ENCODE measurements at places on chromosomes 2 and 18.

GRCh38 chr2:33788044-33788443 is 188.9 kb upstream of the FAM98A start:
- DNase-seq: no peak

GRCh38 chr2:116440104-116440653 is 1374.3 kb upstream of the DDX18 start:
- no peak for DNase-seq

DNA sequence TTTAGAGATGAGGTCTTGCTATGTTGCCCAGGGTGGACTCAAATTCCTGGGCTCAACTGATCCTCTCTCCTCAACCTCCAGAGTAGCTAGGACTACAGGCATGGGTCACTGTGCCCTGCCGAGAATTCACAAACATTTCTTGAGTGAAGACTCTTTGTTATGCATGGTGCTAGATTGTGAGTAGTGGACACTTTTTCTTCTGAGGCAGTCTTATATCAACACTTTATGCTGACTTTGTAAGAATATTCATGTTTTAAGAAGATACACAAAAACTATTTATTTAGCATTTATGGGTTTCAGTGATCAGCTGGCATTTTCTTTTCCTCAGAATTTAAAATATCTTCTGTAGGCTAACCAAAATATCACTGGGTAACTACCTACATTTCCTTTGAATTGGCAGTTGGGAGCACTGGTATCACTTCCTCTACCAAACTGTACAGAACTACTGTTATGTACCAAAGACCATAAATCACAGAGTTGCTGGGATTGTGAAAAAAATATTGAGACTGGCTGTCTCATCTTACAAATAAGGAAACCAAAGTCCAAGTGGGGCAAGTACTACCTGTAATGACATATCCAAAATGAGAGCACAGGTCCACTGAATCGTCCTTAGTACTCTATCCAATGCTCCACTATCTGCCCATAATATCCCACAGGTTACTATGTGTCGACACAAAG is 34.0 kb downstream of the DOCK10 start:
- DNase-seq: no peak

DNA sequence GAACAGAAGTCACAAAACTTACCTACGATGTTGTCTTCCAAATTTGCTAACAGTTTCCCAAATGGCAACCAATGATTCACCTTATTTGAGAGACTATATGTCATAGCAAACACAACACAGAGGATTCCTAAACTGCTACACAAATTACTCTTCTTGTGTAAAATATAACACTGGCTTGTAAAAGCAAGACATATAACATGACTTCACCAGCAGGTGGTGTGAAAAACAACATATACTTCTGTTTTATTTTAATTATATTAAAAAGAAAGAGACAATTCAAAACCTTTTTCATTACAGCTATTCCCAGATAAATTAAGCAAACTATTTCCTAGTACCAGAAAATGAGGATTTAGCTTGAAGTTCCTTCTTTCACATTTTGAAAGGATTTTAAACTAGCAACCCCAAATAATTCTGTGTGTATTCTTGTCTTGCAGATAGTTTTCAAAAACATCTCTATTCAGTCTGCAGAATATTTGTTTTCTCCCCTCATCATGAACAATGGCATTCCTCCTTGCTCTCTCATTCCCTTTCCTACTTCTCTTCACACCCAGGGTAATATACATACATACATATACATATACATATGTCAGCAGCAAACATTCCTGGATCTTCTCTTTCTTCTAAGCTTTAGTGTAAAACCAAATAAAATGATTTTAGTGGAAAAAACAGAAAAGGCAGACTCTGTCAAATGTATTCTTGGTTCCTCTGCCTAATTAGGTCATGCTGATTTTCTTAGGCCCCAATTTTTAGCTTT is 62.1 kb downstream of the SCN3A start:
- DNase-seq: no peak

DNA sequence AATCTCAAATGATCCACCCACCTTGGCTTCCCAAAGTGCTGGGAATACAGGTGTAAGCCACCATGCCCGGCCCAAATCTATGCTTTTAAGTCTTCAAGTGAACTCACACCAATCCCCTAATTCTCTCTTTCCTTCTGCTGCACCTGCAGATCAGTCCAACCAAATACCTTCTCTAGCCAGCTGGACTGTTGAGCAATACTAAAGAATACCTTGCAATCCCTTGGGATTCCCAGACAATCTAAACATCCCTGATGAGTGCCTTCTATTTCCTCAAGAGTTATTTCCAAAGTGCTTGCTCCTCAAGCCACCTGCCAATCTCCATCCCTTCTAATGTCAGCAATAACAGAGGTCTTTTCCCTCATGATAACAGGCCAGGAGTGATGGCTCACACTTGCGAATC is 48.6 kb downstream of the SF3B1 start:
- DNase-seq: no peak

GRCh38 chr2:17719562-17720371 is 33.8 kb downstream of the SMC6 start:
- DNase-seq: no peak

DNA sequence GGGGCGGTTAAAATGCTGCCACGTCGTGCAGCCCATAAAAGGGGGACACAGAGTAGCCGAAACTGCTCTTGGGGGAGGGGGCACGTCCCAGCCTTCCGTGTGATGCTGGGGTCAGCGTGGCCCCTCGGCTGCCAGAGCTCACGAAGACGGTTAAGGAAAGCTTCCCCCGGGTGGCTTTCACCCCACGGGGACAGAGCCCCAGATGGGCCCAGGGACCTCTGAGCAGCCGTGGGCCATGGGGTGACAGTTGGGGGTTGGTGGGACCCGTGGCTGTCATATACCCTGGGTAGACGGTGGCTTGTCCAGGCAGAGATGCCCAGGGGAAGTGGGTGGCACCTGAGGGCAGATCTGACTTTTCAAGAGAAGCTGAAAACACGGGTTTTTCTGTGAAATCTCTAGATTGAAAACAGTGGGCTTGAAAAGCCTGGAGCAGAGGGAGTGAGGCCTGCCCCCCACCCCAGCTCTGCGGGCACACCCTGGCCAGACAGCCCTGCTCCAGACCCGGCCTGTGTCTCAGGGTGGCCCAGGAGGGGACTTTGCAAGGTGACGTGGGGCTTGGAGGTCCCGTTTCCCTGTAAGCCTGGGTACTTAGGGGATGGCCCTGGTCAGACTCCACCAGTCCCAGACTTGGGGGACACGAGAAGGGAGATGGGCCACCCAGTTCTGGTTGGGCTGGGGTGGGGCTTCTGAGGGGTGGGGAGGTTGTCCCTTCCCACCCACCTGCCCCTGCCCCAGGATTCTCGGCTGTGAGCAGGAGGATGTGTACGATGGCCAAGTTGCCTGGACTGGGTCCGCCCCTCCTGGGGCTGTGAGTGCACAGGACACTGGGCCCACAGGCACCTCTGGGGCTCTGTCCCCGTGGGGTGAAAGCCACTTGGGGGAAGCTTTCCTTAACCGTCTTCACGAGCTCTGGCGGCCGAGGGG is 652 bp downstream of the NEU4 start:
- no peak for DNase-seq

Data from uterus (tissue), 4 donors.